GOT3 (cell line): ENCODE measurements at places on chromosomes 13 and 19.

GRCh38 chr13:108859197-108860012 is 230.0 kb downstream of the MYO16 start:
- no peak for DNase-seq

- DNase-seq, result no peak
Observed at GRCh38 chr19:30556230-30556711, 184.1 kb downstream of the ZNF536 start.

DNA sequence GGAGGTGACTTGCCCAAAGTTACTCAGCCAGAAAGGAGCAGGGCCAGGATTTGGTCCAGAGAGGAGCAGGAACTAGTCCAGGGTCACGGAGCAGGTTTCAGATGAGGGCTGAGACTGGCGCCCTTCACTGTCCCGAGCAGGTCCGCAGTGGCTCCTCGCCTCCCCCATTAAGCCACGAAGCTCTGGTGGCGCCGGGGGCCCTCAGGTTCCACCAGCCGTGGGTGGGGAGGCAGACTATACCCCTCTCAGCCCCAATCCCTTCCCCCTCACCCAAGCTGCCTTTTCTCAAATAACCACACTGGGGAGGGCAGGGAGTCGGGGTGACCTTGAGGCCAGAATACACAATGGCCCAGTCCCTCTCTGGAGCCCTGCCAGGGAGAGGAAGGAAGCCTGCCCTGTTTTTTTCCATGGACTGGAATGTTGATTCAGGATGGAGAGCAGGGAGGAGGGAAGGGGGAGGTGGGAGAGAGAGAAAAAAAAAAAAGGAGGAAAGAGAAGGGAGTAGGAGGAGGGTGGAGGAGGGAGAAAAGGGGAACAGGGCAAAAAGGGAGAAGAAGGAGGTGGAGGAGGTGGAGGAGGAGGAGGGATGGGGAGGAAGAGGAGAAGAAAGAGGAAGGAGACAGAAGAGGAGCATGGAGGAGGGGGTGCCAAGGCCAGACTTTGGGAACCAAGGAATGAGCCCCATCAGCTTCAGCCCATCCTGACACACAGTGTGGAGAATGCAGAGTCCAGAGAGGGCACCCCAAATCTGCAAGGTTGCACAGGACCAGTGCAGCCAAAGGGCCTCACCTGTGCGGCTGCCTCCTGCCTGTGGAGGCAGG is 19.7 kb downstream of the CEACAM16 start:
- DNase-seq, result no peak

- no peak for DNase-seq
Observed at GRCh38 chr13:98880677-98881076, 97.2 kb downstream of the DOCK9 start.

DNA sequence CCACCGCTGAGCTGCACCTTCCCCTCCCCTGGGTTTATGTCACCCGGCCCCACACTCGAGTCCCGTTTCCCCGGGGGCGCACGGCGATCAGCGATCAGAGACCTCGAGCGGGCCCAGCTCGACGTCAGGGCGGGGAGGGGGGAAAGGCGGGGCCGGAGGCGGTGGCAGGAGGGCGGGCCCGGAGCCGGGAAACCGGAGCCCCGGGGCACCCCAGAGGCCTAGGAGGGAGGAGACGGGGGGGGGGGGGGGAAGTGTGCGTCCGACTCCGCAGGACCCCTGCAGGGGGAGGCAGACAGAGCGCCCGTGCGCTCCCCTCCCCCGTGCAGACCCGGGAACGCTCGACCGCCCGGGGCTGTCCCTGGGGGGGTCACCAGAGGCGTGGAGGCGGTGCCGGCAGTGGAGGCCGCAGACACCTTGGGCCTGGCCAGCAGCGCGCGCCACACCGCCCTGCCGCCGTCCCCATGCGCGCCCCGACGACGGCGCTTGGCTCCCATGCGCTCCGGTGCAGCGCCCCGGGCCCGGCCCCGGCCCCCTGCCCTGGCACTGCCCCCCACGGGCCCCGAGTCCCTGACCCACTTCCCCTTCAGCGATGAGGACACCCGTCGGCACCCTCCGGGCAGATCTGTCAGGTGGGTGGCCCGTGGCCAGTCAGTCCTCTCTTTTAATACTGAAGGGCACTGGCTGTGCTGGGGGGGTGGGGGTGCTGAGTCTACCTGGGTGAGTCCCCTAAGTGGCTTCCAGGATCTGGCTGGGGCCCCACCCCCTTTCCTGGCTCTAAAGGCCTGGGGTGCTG is 11.8 kb downstream of the PDE4A start:
- DNase-seq, result no peak

- DNase-seq, result no peak
Observed at GRCh38 chr13:99334221-99334620, 27.0 kb upstream of the GPR183 start.

GRCh38 chr19:6262519-6262918 is 17.3 kb downstream of the MLLT1 start:
- DNase-seq, result no peak

DNA sequence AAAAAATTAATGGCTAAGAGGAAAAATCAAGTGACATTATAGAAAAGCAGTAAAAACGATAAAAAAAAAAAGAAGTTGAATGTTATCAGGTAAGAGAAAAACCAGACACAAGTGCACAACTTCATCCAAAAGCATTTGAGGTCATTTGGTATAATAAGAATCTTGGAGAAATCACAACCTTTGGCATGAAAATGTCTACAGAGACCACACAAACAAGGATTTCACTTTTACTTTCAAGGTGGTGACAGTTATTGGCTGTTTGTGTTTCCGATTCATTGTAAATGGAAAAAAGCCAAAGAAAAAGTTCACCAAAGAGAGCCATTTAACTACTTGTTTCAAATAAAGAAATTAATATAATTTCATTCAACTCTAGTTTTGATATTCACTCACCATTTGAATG is 1193.5 kb downstream of the PCDH9 start:
- DNase-seq, result no peak

- no peak for DNase-seq
Observed at GRCh38 chr19:3798137-3798536, 12.0 kb upstream of the MATK start.
